ENCODE measurements at places on chromosomes 12 and 14. TPM values are rescaled to one million over a fixed set of nuclear protein-coding genes. Genes with fewer than 3 reads are reported as not detected.

GPRC5D gene
- polyA plus RNA-seq: not detected

PAX9 gene
- 0.47 TPM for polyA plus RNA-seq

AKAP6 gene
- polyA plus RNA-seq: 14.3 TPM

FOXA1 gene
- polyA plus RNA-seq: 0.01 TPM

KRT77 gene
- polyA plus RNA-seq: 0.04 TPM

ASB2 gene
- 41.2 TPM for polyA plus RNA-seq

ZNF705A gene
- not detected for polyA plus RNA-seq

PHLDA1 gene
- polyA plus RNA-seq: 3.5 TPM

C14orf132 gene
- 1.5 TPM for polyA plus RNA-seq

PPFIA2 gene
- 0.25 TPM for polyA plus RNA-seq

GPN3 gene
- 26.0 TPM for polyA plus RNA-seq

ESPL1 gene
- polyA plus RNA-seq: 0.03 TPM

AGAP2 gene
- polyA plus RNA-seq: 2.9 TPM

FGF23 gene
- polyA plus RNA-seq: not detected

LRRC43 gene
- not detected for polyA plus RNA-seq

EML5 gene
- polyA plus RNA-seq: 0.21 TPM

SLC4A8 gene
- polyA plus RNA-seq: 0.03 TPM

GPR137C gene
- polyA plus RNA-seq: 0.31 TPM

SDS gene
- not detected for polyA plus RNA-seq

GPR135 gene
- 1.6 TPM for polyA plus RNA-seq

SALL2 gene
- polyA plus RNA-seq: 0.93 TPM

GLIPR1 gene
- polyA plus RNA-seq: 4.4 TPM

ZNF605 gene
- 4.1 TPM for polyA plus RNA-seq

SAMD4A gene
- 9.6 TPM for polyA plus RNA-seq

CLEC4A gene
- not detected for polyA plus RNA-seq

CCDC196 gene
- not detected for polyA plus RNA-seq

ARHGAP5 gene
- polyA plus RNA-seq: 34.7 TPM

CAMKK2 gene
- polyA plus RNA-seq: 8.3 TPM
